Right atrium auricular region (tissue), 2 donors: ENCODE measurements at places on chromosomes 7 and 10. TPM values are rescaled to one million over a fixed set of nuclear protein-coding genes. Genes with fewer than 3 reads are reported as not detected.

- no peaks in the 10 kb centered on the region for H3K36me3 ChIP-seq
- DNase-seq, result no peak
- no peak overlapping the region for H3K27ac ChIP-seq
- H3K4me3 ChIP-seq, result no peak overlapping the region
Measured at GRCh38 chr7:78080241-78080640, 281.7 kb downstream of the PHTF2 start.

- H3K27ac ChIP-seq, result no peak overlapping the region
- peak; percentile 44 for DNase-seq
- peaks cover 10% of the 10 kb centered on the region for H3K27me3 ChIP-seq
- no peak overlapping the region for H3K4me3 ChIP-seq
- H3K4me1 ChIP-seq, result no peaks in the 10 kb centered on the region
Measured at GRCh38 chr7:142795339-142795863, 24.6 kb downstream of the PRSS2 start.

GRCh38 chr10:12414278-12414989 is 65.1 kb downstream of the CAMK1D start:
- H3K4me3 ChIP-seq, result no peak overlapping the region
- H3K27ac ChIP-seq, result peak overlapping the region; percentile 15
- no peaks in the 10 kb centered on the region for H3K27me3 ChIP-seq
- DNase-seq, result no peak
- no peaks in the 10 kb centered on the region for H3K4me1 ChIP-seq
- no peaks in the 10 kb centered on the region for H3K36me3 ChIP-seq

DNA sequence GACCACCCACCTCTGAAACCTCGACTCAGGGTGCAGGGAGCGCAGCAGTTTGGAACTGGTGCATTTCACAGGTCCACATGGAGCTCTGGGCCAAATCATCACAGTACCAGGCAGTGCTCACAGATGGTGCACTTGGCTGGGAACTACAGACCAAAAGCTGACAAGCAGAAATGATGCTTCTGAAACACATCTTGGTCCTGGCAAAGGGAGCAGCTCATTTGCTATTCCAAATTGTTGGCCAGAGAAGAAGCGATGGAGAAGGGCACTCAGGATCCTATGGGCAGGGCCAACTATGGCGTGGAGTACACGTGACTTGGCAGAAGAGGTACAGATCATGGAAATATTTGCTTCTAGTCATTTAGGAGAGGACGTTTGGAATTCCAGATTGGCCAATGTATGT is 383.9 kb downstream of the CALN1 start:
- H3K4me3 ChIP-seq, result no peak overlapping the region
- H3K36me3 ChIP-seq, result no peaks in the 10 kb centered on the region
- no peaks in the 10 kb centered on the region for H3K27me3 ChIP-seq
- no peak overlapping the region for H3K27ac ChIP-seq
- no peak for DNase-seq
- H3K4me1 ChIP-seq, result no peaks in the 10 kb centered on the region

GRCh38 chr7:123961771-123962170 is 36.7 kb downstream of the SPAM1 start:
- H3K27me3 ChIP-seq, result no peaks in the 10 kb centered on the region
- H3K4me1 ChIP-seq, result no peaks in the 10 kb centered on the region
- no peak for DNase-seq
- H3K36me3 ChIP-seq, result no peaks in the 10 kb centered on the region
- H3K4me3 ChIP-seq, result no peak overlapping the region
- no peak overlapping the region for H3K27ac ChIP-seq

- H3K4me3 ChIP-seq, result no peak overlapping the region
- H3K27ac ChIP-seq, result no peak overlapping the region
- no peak for DNase-seq
- no peaks in the 10 kb centered on the region for H3K27me3 ChIP-seq
Measured at GRCh38 chr7:147079083-147079482, 962.5 kb downstream of the CNTNAP2 start.

DNA sequence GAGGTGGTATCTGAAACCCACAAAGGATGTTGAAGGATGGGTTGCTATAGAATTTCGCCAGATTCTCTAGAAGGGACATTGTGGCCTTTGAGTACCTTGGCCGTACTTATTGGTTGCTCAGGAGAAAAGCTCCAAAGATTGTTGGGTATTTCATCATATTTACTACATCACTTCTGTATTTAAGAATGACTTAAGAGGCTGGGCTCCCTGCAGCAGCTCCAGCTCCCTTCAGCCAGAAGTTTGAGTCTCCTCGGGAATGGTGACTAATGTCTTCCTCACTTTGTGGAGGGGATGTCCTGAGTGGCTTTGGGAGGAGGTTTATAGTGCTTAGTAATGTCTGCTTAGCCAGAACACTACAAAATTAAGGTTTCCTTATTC is 18.1 kb downstream of the MINDY4 start:
- H3K4me3 ChIP-seq, result no peak overlapping the region
- peak; percentile 77 for DNase-seq
- H3K36me3 ChIP-seq, result peaks cover 17% of the 10 kb centered on the region
- no peaks in the 10 kb centered on the region for H3K27me3 ChIP-seq
- H3K27ac ChIP-seq, result peak overlapping the region; percentile 29

- no peak for DNase-seq
- no peak overlapping the region for H3K27ac ChIP-seq
- H3K27me3 ChIP-seq, result no peaks in the 10 kb centered on the region
- peaks cover 8% of the 10 kb centered on the region for H3K36me3 ChIP-seq
Measured at GRCh38 chr7:55512635-55513191, 59.6 kb downstream of the VOPP1 start.

DNA sequence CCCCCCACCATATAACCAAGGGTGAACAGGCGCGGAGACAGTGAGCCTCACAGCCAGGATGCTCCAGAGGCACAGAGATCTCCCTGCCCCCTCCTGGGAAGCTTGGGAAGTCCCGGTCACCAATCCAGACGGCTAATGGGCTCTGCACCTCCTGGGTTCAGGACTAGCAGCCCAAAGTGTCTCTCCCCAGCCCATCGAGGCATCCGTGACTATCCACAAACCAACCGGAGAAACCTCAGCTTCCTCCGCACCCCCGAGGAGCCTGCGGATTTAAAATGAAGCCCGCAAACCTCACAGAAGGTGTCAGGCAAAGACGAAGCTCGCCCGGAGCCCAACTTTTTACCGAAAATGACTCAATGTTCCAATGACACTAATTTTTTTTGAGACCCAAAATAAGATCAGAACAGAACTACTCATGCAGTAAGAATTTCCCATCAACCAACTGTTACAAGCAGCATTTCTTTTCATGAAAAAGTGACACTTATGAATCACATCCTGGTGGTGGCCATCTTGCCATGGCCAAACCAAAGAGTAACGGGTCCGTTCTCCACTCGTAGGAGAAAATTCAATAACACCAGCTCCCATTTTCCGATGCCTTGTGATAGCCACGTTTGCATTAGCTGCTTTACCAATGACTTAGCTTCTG is 6.0 kb downstream of the PDGFA start:
- H3K27me3 ChIP-seq, result no peaks in the 10 kb centered on the region
- H3K4me1 ChIP-seq, result no peaks in the 10 kb centered on the region
- peaks cover 33% of the 10 kb centered on the region for H3K36me3 ChIP-seq

DNA sequence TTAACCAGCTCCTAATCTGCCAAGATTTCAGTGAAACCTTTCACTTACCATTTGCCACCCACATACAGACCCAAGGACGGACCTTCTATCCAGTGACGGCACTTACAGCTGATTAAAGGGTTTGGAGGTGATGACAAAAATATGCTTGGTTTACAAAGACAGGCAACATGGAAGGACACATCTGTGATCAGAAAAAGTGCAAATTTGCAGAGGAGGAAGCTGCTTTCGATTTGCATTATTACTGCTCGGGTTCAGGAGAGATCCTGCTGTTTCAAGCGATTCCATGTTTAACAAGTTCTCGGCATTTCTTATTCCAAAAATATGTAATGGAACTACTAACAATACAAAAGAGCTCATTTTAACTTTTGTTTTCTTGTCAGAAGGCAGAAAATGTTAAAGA is 109.0 kb downstream of the JAZF1 start:
- peaks cover 20% of the 10 kb centered on the region for H3K4me1 ChIP-seq
- no peak overlapping the region for H3K4me3 ChIP-seq
- no peaks in the 10 kb centered on the region for H3K27me3 ChIP-seq

- no peaks in the 10 kb centered on the region for H3K4me1 ChIP-seq
- DNase-seq, result no peak
- H3K27ac ChIP-seq, result no peak overlapping the region
- H3K27me3 ChIP-seq, result no peaks in the 10 kb centered on the region
Measured at GRCh38 chr10:8534096-8534495, 479.6 kb downstream of the GATA3 start.

- no peak for DNase-seq
- H3K4me1 ChIP-seq, result no peaks in the 10 kb centered on the region
Measured at GRCh38 chr7:151327659-151328058, 14.0 kb upstream of the NUB1 start.

DNA sequence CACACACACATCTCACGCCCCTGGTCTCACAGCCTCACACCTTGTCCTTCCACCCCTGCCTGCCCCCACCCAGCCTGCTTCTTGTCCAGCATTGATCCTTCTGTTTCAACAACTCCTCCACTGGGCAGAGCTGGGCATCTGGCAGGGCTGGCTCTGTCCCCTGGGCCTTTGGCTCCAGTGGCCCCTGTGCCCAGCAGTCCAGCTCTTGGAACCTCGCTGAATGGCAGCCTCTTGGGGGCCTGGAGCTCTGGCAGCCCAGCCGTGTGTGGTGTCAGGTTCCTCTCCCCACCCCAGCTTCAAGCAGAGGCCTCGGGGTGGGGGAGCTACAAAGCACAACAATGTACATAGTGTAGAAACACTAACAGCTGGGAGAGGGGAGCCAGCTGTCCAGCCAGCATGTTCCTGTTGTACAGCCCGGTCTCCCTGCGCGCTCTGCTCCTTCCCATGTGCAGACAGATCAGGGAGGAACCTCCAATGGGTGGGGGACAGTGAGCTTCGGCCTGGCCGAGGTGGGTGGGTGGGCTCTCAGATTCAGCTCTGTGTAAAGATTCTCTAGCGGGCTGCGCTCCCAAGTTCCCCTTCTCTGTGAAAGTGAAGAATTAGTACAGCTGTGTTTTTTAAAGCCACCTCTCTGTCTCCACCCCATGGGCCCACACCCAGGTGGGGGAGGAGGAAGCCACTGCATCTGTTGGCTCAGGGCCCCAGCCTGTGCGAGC is 19.4 kb downstream of the ZMIZ2 start:
- H3K4me3 ChIP-seq, result no peak overlapping the region
- no peaks in the 10 kb centered on the region for H3K27me3 ChIP-seq
- peaks cover 47% of the 10 kb centered on the region for H3K36me3 ChIP-seq

GRCh38 chr7:17070231-17070708 is 188.5 kb upstream of the AGR3 start:
- no peak for DNase-seq
- H3K27me3 ChIP-seq, result no peaks in the 10 kb centered on the region
- no peak overlapping the region for H3K4me3 ChIP-seq

- no peaks in the 10 kb centered on the region for H3K27me3 ChIP-seq
- H3K4me3 ChIP-seq, result no peak overlapping the region
- no peak overlapping the region for H3K27ac ChIP-seq
- no peaks in the 10 kb centered on the region for H3K36me3 ChIP-seq
- DNase-seq, result no peak
Measured at GRCh38 chr7:11317766-11318165, 344.1 kb downstream of the PHF14 start.

GRCh38 chr7:52863652-52864051 is 171.8 kb upstream of the POM121L12 start:
- H3K4me3 ChIP-seq, result no peak overlapping the region
- no peak for DNase-seq
- no peaks in the 10 kb centered on the region for H3K36me3 ChIP-seq
- H3K27me3 ChIP-seq, result no peaks in the 10 kb centered on the region

DNA sequence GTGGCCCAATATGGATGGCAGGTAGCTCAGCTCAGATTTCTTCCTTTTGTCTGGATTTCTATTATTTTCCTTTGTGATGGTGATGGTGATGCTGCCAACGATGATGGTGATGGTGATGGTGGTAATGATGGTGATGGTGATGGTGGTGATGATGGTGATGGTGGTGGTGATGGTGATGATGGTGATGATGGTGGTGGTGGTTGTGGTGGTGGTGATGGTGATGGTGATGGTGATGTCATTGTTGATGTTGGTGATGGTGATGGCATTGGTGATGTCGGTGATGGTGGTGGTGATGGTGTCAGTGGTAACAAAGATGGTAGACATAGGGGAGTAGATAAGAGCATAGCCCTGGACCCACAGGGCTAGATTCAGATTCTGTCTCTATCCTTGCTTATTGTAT is 25.4 kb downstream of the TTYH3 start:
- no peak overlapping the region for H3K4me3 ChIP-seq
- no peaks in the 10 kb centered on the region for H3K4me1 ChIP-seq
- H3K27me3 ChIP-seq, result no peaks in the 10 kb centered on the region
- H3K36me3 ChIP-seq, result peaks cover 8% of the 10 kb centered on the region
- no peak for DNase-seq

GRCh38 chr10:60757420-60757895 is 20.8 kb upstream of the CDK1 start:
- H3K4me3 ChIP-seq, result no peak overlapping the region
- DNase-seq, result no peak
- no peaks in the 10 kb centered on the region for H3K36me3 ChIP-seq
- no peak overlapping the region for H3K27ac ChIP-seq

DNA sequence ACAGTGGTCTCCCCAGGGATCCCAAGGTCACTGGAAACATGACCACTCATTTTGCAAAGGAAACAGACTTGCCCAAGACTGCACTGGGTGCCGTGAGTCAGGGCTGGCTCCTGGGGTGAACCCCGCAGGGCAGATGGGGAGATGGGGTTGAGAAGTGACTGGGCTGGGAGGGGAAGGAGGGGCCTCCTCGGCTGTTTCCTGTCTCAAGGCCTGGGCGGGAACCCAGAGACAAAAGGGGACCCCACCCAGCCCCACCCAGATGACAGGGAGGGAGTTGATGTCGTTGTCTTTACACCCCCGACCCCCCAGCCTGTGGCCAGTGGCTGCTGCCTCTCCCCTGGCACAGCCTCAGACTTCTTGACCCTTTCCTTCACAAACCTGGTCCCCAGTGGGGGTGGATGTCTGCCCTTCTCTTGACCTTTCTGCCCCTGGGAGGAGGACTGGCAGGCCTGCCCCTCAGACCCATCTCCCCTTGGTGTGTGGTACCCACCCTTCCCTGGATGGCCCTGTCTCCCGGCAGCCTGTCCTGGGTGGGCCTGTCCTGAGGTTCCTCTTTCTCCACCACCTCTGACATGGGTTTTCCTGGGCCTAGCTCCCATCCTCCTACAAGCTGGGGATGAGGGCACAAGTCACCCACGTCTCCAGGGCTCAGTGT is 1.4 kb downstream of the MYO1G start:
- no peak overlapping the region for H3K4me3 ChIP-seq
- H3K4me1 ChIP-seq, result peaks cover 6% of the 10 kb centered on the region
- peaks cover 10% of the 10 kb centered on the region for H3K36me3 ChIP-seq
- H3K27me3 ChIP-seq, result no peaks in the 10 kb centered on the region
- no peak for DNase-seq
- H3K27ac ChIP-seq, result no peak overlapping the region

- H3K36me3 ChIP-seq, result no peaks in the 10 kb centered on the region
- no peak for DNase-seq
- no peaks in the 10 kb centered on the region for H3K4me1 ChIP-seq
- H3K27me3 ChIP-seq, result no peaks in the 10 kb centered on the region
Measured at GRCh38 chr10:29840516-29841276, 205.9 kb upstream of the SVIL start.

GRCh38 chr10:7444551-7445121 is 33.8 kb upstream of the SFMBT2 start:
- H3K27ac ChIP-seq, result no peak overlapping the region
- no peaks in the 10 kb centered on the region for H3K36me3 ChIP-seq
- H3K27me3 ChIP-seq, result no peaks in the 10 kb centered on the region
- no peaks in the 10 kb centered on the region for H3K4me1 ChIP-seq

Gene PHYHIPL
- total RNA-seq, result 0.28 TPM

Gene SYT15
- total RNA-seq, result 2.7 TPM

Gene MRC1
- total RNA-seq, result 26.0 TPM

Gene PRPS1L1
- not detected for total RNA-seq

Gene CDHR1
- 1.6 TPM for total RNA-seq

Gene GPNMB
- total RNA-seq, result 74.4 TPM

Gene OR13A1
- total RNA-seq, result not detected

Gene TAS2R16
- total RNA-seq, result not detected
